ENCODE measurements at places on chromosomes 1 and 21.

DNA sequence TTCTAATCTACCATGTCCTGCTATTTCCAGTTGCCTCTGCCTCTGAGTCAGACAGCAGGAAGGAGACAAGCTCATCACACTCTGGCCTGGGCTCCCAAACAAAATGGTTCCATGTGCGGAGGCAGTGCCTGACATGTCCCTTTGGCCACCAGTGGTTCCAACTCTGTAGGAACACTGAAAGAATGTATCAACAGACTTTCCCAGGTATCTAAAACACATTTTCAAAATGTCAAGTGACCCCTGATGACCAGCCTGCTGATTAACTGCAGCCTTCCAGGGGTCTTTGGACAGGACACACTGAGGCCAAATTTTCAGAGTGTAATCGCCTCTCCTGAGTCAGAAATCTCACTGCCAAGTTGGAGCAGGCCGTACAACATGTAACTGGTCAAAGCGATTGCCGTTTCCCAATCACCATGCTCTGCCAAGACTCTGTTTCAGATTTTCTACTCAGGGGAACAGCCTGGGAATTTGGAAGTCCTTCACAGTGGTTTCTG lies 172.7 kb downstream of the TPR start:
- peak; percentile 77 for DNase-seq

GRCh38 chr1:9075022-9075421 lies 5.6 kb upstream of the SLC2A5 start:
- DNase-seq, result no peak

- DNase-seq, result peak; percentile 23
These were observed 59.3 kb upstream of the FBXO28 start for GRCh38 chr1:224054611-224055010.

- DNase-seq, result no peak
These were observed 329.5 kb downstream of the NPHP4 start for GRCh38 chr1:5662744-5663126.

DNA sequence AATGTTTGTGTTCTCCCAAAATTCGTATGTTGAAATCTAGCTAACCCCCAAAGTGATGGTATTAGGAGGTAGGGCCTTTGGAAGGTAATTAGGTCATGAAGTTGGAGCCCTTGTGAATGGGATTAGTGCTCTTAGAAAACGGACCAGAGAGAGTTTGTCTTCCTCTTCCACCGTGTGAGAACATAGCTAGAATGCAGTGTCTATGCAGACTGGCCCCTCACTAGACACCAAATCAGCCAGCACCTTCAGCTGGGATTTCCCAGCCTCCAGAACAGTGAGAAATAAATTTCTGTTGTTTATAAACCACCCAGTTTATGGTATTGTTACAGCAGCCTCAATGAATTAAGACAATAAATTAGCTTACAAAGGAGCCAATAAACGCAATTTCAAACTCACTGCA lies 58.0 kb downstream of the KIAA0319L start:
- DNase-seq, result no peak

DNA sequence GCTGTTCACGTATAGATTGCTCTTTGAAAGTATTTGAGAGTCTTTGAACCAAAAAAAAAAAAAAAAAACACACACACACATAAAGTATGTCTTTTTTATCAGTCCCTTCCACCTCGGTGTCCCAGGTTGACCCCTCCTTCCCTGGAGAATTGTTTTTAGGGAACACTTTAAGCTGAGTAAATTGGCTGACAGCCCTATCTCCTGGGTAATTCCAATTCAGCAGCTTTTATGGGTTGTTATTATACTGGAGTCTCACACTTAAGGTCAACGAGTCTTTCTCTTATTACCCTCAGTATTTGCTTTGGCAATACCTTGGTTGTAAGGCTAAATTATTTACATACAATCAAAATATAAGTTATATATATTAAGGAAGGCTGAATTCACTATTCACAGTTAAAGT lies 69.4 kb downstream of the SLC30A10 start:
- DNase-seq, result no peak

DNA sequence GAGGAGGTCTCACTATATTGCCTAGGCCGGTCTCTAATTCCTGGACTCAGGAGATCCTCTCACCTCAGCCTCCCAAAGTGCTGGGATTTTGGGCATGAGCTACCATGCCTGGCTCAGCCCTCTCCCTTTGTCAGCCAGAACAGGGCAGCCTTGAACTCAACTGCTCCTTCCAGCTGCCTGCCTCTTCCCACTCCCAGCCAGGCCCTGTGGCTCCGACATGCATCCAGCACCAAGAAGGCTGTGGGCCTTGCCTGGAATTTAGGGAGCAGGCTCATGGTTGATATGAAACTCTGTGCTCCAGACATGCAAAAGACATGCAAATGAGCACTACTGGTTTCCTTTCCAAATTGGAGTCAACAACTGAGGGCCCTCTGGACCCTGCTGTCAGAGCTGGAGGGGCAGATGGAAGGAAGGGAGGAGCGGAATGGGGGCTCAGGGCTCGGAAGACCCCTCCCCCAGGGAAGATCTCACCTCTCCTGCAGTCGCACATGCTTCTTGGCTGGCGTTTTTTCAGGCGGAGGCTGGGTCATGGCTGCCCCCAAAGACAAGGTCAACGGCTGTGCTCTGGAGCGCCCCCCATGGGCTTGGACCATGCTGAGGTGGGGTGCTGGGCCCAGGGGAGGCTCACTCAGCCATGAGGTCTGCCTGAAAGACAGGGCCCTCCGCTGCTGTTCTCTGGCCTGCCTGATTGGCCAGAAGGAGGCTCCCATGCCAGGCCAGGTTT lies 1.4 kb downstream of the PTPN7 start:
- no peak for DNase-seq

GRCh38 chr1:182164273-182164672 lies 102.8 kb upstream of the ZNF648 start:
- no peak for DNase-seq

DNA sequence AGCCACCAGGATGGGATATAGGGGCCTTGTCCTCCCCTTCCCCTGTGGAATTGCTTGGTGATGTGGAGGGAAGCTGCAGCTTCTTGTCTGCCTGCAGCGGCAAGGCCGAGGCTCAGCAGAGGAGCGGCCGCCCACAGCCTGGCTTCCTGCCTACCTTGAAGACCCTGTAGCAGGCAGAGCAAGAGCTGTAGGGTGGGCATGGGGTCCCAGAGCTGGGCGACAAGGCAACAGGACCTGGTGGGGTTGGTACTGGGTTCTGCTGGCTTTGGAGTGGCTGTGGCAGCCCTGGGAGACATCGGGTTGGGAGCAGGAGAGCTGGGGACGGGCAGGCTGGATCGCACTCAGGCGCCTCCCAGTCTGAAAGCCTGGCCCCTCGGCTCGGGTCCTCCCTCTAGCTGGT lies 5.7 kb upstream of the GPR153 start:
- DNase-seq, result no peak

Measured in stromal cell of bone marrow (primary cell).